Osteoblast (primary cell): ENCODE measurements at places on chromosomes 5 and 9. TPM values are rescaled to one million over a fixed set of nuclear protein-coding genes. Genes with fewer than 3 reads are reported as not detected.

The CCDC171 gene
- total RNA-seq: 5.8 and 8.0 TPM in 2 replicates

The PCDHGA2 gene
- 2.7 and 2.9 TPM in 2 replicates for total RNA-seq

The ITGA1 gene
- 28.6 and 31.8 TPM in 2 replicates for total RNA-seq

The MCTP1 gene
- 5.8 and 6.8 TPM in 2 replicates for total RNA-seq

The MEGF10 gene
- 1.4 and 3.2 TPM in 2 replicates for total RNA-seq

The SLC6A3 gene
- not detected in 2 replicates for total RNA-seq

The IRX1 gene
- total RNA-seq: 1.4 and 3.2 TPM in 2 replicates

The CNTLN gene
- total RNA-seq: 17.7 and 18.6 TPM in 2 replicates

The INVS gene
- 26.2 and 27.1 TPM in 2 replicates for total RNA-seq

The TLR4 gene
- 44.2 and 46.7 TPM in 2 replicates for total RNA-seq

The SPATA6L gene
- total RNA-seq: 0.72 and 1.2 TPM in 2 replicates

The PLPP1 gene
- total RNA-seq: 53.0 and 69.8 TPM in 2 replicates

The IFNA2 gene
- total RNA-seq: not detected in 2 replicates

The SV2C gene
- total RNA-seq: not detected in 2 replicates

The ANKRD18B gene
- 0.59 TPM in 1 of 2 replicates, not detected in the other for total RNA-seq

The HCN1 gene
- total RNA-seq: not detected in 2 replicates

The PDZD2 gene
- 0.29 and 0.36 TPM in 2 replicates for total RNA-seq

The BARHL1 gene
- not detected in 2 replicates for total RNA-seq

The GRXCR2 gene
- total RNA-seq: not detected in 2 replicates

The AK8 gene
- 0.59 and 1.1 TPM in 2 replicates for total RNA-seq

The SH3PXD2B gene
- 58.3 and 59.2 TPM in 2 replicates for total RNA-seq

The ELL2 gene
- 113 and 123 TPM in 2 replicates for total RNA-seq

The DMRTA1 gene
- total RNA-seq: 4.3 and 5.3 TPM in 2 replicates

The PCDHB11 gene
- 1.1 and 1.8 TPM in 2 replicates for total RNA-seq

The PCSK5 gene
- total RNA-seq: 13.3 and 14.5 TPM in 2 replicates

The PTPN3 gene
- total RNA-seq: 2.9 TPM in 2 replicates

The DDX4 gene
- total RNA-seq: under 0.01 TPM in 1 of 2 replicates, not detected in the other
